Progenitor cell of endocrine pancreas (in vitro differentiated cells): ENCODE measurements at places on chromosomes 2 and 18.

GRCh38 chr2:231905026-231905425, 21.2 kb downstream of the NPPC start:
- DNase-seq, result no peak

GRCh38 chr2:72137498-72138010, 10.1 kb downstream of the CYP26B1 start:
- DNase-seq, result peak; percentile 79

- no peak for DNase-seq
Observed at GRCh38 chr2:181772777-181773176, 92.5 kb upstream of the NEUROD1 start.

DNA sequence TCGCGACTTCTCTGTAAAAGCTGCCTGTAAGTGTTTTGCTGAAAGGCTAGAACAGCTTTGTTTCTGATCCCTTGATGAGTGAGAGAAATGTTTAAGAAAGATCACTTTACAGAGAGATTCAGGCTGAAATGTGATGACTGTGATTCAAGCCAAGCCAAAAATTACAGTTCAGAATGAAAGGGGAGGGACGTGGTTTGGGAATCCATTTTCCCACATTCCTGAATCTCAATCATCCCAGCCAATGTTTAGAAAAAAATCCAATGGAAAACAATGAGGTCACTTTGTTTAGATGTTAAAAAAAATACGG, 416.7 kb downstream of the ARHGAP15 start:
- no peak for DNase-seq
